ENCODE measurements at places on chromosomes 1 and 21.

- DNase-seq: no peak
- no peak overlapping the region for H3K4me3 ChIP-seq
- peaks cover 32% of the 10 kb centered on the region for H3K4me1 ChIP-seq
These were observed 4.5 kb downstream of the RAB7B start for GRCh38 chr1:205998457-205999241.

DNA sequence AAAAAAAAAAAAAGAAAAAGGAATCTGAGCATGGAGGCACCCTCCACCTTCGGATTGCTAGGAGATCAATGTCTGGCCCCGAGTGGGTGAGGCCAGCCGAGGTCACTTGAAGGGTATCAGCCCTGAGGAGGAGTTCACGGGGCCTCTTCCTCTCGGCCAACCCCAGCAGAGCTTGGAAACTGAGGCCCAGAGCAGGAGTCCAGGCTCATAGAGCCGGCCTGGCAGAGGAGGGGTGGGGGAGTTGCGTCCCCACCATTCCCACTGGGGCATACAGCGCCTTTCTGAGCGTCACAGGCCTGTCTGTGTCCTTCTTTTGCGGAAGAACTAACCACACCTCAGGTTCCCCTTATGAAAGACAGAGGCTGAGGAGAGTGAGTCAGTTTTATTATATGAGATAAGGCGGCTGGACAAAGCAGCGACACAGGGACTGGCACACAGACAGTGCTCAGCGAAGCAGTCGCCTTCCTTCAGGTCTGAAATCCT lies 17.1 kb upstream of the EPHA2 start:
- no peak for DNase-seq
- H3K4me1 ChIP-seq: peaks cover 14% of the 10 kb centered on the region
- peaks cover 5% of the 10 kb centered on the region for H3K27me3 ChIP-seq
- no peak overlapping the region for H3K27ac ChIP-seq
- H3K4me3 ChIP-seq: no peak overlapping the region

DNA sequence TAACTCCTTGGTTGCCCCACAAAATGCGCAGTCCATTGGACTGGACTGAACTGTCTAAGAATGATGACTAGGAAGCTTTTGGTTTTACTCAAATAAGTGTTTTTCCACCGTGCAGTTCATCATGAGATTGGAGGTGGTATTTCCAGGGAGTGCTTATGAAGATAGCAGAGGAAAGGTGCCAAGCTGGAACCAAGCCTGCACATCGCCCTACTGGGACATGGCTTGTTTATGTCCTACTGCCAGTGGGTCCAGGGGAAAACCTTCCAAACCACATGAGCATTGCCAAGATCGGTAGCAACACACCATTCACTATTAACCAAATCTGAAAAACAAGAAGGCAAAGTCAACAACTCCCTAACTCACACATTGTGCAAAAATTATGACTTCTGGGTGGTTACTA lies 54.7 kb upstream of the DSCAM start:
- H3K27me3 ChIP-seq: no peaks in the 10 kb centered on the region
- H3K27ac ChIP-seq: no peak overlapping the region
- peaks cover 1% of the 10 kb centered on the region for H3K36me3 ChIP-seq
- H3K4me3 ChIP-seq: no peak overlapping the region
- DNase-seq: no peak

DNA sequence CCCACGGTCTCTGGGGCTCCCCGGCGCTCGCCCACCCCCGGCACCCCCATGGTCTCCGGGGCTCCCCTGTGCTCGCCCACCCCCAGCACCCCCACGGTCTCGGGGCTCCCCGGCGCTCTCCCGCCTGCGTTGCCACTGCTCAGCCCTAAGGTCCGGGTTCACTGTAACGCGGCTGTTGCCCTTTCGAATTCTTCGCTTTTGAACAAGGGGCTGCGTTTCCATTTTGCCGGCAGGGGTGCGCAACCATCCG lies 5.2 kb upstream of the FTCD start:
- H3K36me3 ChIP-seq: no peaks in the 10 kb centered on the region
- H3K4me3 ChIP-seq: no peak overlapping the region
- H3K27me3 ChIP-seq: peaks cover 6% of the 10 kb centered on the region
- DNase-seq: no peak
- no peaks in the 10 kb centered on the region for H3K4me1 ChIP-seq

All from activated naive CD8-positive, alpha-beta T cell treated with anti-CD3 and anti-CD28 coated beads, Interleukin-2, amount 50 U/mL, for 24 hours (primary cell).